ENCODE measurements at places on chromosomes 6 and 20.

- no peak for DNase-seq
Measured at GRCh38 chr20:5737966-5738365, 12.2 kb upstream of the SHLD1 start.

DNA sequence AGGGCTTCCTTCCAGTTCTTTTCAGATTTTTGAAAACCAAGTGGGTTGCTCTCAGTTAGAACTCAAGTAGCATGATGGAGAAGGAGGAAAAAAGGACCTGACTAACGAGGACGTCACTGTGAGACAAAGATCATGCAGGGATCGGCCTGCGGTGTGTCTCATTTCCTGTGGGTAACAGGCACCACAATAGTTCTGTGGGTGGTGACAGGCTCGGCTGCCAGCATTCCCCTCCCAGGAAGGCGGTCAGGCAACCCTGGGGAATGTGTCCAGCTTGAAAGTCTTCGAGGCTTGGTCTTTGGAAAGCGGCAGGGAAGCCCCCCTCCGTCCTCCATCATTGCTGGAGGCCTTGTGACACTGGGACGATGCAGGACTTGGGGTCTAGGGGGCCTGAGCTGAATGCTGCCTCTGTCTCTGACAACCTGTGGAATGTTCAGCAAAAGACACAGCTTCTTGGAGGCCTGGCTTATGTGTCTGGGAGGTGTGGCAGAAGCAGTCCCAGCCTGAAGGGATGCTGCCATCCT lies 121.0 kb downstream of the BCAS1 start:
- DNase-seq, result no peak

GRCh38 chr6:166085500-166085899 lies 82.2 kb downstream of the TBXT start:
- DNase-seq, result no peak

DNA sequence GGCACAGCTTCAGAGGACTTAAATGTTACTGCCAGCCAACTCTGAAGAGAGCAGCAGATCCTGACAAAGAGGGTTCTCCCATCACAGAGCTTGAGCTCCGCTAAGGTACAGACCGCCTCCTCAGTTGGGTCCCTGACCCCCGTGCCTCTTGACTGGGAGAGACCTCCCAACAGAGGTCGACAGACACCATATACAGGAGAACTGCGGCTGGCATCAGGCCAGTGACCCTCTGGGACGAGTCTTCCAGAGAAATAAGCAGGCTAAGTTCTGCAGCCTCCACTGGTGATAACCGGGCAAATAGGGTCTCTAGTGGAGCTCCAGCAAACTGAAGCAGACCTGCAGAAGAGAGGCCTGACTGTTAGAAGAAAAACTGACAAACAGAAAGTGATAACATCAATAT lies 187.0 kb downstream of the CLVS2 start:
- DNase-seq, result no peak

Data from lung (tissue), 17 donors.